Keratinocyte (primary cell): ENCODE measurements at places on chromosomes 5 and 9.

DNA sequence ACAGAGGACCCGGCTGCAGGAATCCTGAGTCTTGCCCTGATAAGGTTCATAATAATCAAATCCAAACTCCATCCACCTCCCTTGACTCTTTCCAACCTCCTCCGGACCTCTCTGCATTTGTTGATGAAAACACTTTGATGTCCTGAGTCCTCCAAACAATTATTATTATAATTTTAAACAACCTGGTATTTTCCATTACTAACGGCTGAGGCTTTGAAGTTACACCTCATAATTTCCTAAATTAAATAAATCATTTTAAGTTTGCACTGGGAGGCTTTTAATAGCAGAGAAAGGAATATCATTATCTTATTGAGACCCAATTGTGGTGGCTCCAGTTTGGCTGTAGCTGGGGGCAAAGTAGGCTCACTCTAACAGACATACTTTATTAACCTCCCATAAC, 9.5 kb downstream of the MSX2 start:
- no peak for DNase-seq

DNA sequence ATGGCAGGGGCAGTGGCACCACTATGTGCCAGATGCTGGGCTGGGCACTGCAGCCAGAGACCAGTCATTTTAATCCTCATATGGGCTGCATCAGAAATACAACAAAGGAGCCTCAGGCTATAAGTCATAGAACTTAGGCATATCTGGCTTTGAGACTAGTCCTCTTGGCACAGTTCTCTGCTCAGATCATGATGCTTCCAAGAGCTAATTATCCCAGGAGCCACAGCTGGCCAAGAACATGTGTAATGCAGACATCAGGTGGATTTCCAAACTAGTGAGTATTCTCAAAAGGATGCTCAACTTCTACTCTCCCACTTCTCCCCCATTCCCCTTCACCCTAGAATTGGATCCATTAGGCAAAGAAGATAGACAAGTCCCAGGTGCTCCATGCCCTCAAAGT, 562.2 kb upstream of the TRPC7 start:
- DNase-seq, result no peak

- DNase-seq, result no peak
Measured at GRCh38 chr5:155342956-155343355, 329.4 kb downstream of the KIF4B start.

DNA sequence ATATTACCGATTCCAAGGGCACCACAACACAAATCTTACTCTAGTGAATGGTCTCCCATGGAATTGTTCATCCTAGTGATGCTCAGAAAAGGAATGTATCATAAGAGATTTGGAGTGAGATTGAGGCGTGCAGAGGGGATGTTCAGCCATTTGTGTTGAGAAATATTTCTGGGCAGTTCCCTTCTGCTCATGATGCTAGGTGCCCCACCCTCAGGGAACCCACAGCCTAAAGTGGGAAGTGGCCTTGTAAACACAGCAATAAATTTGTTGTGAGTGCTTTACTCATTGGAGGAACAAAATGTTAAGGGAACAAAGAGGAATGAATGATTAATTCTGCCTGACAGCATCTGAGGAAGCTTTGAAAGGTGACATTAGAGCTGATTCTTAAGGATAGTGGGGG, 129.9 kb downstream of the TLE4 start:
- DNase-seq, result no peak

DNA sequence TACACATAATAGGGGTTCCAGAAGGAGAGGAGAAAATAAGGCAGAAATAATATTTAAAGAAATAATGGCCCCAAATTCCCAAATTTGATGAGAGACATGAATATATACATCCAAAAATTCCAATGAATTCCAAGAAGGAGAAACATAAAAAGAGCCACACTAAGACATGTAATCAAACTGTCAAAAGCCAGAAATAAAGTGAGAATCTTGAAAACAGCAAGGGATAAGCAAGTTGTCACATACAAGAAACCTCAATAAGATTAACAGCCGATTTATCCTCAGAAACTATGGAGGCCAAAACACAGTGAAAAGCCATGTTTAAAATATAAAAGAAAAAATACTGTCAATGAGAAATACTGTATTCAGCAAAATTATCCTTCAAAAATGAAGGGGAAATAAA, 14.5 kb downstream of the CATSPER3 start:
- no peak for DNase-seq

- no peak for DNase-seq
Measured at GRCh38 chr9:86308687-86309086, 26.3 kb upstream of the ISCA1 start.

- no peak for DNase-seq
Measured at GRCh38 chr9:136572003-136572827, 26.4 kb upstream of the NOTCH1 start.

- no peak for DNase-seq
Measured at GRCh38 chr9:131517761-131518190, 13.3 kb downstream of the UCK1 start.

DNA sequence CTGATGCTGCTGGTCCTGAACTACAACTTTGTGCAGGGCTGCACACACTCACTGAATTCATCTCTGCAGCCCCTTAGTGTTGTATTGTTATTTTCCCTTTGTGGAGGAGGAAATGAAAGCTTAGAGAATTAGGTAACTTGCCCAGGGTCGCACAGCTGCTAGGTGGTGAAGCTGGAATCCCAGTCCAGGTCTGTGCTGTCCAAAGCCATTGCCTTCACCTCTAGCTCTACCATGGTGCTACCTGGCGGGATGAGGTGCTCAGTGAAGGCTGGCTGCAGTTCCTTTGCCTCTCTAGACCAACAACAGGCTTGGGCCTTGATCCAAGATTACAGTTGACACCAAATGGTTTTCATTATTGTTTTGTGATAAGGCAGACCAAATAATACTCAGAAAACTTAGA, 177.8 kb upstream of the PITX1 start:
- no peak for DNase-seq

- DNase-seq, result no peak
Measured at GRCh38 chr9:15127831-15128230, 179.2 kb downstream of the TTC39B start.

GRCh38 chr5:8386719-8387288, 517.9 kb downstream of the MTRR start:
- no peak for DNase-seq

GRCh38 chr9:94937214-94937903, 210.9 kb downstream of the AOPEP start:
- DNase-seq, result no peak

DNA sequence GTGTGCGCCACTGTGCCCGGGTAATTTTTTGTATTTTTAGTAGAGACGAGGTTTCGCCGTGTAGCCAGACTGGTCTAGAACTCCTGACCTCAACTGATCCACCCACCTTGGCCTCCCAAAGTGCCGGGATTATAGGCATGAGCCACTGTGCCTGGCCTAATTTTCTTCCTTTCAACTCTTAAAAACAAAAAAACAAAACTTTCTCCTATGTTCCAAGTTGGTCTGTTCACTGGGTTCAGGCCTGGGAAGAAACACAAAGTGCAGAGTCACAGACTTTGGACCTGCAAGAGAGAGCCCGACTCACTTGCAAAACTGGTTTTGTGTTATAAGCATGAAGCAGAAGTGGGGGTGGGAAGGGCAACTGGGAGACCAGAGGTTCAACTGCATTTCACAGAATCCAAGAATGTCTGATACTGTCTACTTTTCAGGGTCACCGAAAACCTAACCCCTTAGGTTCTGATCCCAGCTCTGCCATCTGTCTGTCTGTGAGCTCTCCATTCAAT, 5.2 kb upstream of the HDHD3 start:
- DNase-seq, result no peak

GRCh38 chr9:105911104-105911911, 217.0 kb downstream of the TMEM38B start:
- DNase-seq, result no peak

DNA sequence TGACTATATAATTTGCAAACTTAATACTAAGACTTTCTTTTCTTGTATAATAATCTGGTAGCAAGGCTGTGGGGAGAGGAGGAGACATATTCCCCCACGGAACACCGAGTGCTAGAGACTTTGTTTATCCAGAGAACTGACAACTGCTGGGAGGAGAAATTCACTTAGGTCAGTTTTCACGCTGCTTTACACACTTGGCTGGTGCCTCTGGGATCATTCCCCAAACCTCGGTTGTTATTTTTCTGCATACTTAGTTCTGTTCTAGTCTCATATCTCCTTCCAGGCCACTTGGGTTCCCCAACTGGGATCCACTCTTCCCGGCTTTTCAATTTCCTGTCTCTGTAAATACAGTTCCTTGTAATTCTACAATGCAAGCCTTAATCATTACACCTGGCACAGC, 238.2 kb upstream of the ADAMTS16 start:
- DNase-seq, result no peak

DNA sequence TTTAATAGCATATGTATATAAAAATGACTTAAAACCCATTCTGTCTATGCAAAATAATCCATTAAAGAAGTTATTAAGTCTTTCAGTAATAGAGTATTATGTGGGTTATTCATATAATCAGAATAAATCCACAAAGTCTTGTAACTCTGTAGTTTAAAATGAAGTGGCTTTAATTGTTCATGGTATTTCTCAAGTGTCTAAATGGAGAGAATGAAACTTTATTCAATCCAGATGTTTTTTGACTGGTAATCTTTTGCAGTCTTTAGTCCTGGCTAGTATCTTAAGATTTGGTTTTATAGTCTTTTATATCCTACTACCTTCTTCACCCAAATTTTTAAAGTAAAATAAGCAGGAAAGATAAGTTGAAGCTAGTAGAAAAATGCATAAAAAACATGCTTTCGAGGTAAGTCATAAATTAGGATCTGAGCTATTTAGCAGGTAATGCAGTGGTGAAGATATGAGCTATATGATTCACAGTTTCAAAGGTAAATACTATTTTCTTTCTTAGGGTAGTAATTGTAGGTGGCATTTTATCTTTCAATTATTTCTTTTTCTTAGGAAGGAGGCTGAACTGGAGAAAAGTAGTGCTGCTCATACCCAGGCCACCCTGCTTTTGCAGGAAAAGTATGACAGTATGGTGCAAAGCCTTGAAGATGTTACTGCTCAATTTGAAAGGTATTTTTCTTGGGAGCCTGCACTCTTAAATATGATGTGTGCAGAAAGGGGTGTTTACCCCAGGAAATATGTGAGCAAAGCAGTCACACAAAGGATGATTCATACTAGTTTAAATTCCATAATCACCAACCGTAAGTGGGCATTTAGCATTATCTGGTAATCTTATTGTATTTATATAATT, 17.9 kb downstream of the HMMR start:
- no peak for DNase-seq

DNA sequence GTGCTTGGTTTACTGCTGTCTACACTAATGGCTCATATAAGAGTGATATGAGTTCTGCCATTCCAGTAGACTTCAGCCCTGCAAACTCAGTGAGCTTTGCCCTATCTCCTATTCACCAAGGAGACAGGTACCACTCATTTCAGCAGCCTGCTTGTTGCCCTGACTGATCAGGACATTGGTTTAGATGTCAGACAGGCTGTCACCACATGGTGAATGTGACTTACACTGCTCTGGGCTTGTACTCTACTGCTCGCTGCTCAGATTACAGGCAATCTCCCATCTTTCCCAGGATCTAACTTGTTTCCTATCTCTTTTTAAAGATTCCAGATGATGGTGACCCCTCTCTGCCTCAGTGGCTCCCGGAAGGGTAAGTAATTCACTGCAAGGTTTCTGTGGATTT, 123.3 kb upstream of the RUSC2 start:
- DNase-seq, result no peak

- DNase-seq, result no peak
Measured at GRCh38 chr5:172818081-172818480, 16.0 kb upstream of the ERGIC1 start.

DNA sequence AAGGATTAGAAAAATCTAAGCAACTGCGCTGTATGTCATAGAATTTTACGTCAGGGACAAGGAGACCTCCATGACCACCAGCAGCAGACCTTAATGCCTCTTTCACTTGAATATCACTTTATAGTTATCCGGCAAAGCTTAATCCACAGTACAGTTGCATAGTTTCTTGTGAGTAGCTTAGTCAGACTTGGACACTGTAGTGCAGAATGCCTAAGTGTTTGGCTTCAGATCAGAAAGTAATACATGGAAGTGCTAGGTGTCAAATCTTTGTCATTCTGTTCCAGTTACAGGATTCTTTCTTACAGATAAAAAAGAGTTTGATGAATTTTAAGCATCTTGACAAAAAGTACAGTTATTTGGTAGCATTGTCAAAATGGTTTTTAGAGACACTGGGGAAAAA, 239.9 kb upstream of the PAPPA start:
- DNase-seq, result no peak

GRCh38 chr9:133682818-133683585, 46.8 kb downstream of the DBH start:
- DNase-seq, result no peak

- DNase-seq, result no peak
Measured at GRCh38 chr5:64506567-64507263, 900 bp downstream of the RGS7BP start.

DNA sequence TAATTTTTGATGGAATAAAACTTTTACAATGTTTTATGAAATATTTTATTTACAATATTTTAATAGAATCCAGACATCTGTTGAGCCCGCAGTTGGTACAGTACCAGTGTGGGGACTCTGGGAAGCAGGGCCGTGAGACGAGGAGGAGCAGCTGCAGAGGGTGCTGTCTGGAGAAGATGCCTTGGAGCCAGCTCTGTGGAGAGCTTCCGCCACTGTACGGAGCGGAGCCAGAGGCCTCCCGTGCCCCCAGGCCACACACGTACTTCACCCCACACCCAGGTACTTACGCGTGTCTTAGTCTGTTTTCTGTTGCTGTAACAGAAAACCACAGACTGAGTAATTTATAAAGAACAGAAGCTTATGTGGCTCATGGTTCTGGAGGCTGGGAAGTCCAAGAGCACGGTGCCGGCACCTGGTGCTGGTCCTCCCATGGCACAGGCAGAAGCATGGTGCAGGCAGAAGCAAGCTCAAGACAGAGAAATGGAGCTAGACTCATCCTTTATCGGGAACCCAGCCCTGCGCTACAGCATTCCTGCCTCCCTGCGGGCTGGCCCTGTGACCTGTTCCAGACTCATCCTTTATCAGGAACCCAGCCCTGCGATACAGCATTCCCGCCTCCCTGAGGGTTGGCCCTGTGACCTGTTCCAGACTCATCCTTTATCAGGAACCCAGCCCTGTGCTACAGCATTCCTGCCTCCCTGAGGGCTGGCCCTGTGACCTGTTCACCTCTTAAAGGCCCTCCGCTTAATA, 23.3 kb downstream of the CEP72 start:
- DNase-seq, result peak; percentile 45

GRCh38 chr9:37990404-37991015, 78.5 kb downstream of the SHB start:
- DNase-seq, result no peak

DNA sequence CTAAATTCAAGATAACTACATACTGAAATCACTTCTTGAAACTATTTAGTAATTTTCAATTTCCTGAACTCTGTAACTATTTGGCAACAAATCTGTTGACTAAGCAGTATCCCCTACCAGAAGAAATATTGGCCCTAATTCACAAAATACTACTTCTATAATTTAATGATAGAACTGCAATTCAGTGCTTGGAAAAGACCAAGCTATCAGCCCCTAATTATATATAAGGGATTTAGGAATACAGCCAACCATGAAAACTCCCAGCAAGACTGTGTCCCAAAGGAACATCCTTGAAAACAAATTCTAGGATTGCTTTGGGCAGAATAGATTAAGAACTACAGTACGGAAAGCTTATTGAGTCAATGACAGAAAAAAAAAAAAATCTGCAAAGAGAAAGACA, 169.2 kb downstream of the RAB3C start:
- no peak for DNase-seq
